DMS79 (cell line): ENCODE measurements at places on chromosomes 5 and 9.
A peak's percentile ranks its signal among the peaks of the same experiment; 100 is the strongest.

DNA sequence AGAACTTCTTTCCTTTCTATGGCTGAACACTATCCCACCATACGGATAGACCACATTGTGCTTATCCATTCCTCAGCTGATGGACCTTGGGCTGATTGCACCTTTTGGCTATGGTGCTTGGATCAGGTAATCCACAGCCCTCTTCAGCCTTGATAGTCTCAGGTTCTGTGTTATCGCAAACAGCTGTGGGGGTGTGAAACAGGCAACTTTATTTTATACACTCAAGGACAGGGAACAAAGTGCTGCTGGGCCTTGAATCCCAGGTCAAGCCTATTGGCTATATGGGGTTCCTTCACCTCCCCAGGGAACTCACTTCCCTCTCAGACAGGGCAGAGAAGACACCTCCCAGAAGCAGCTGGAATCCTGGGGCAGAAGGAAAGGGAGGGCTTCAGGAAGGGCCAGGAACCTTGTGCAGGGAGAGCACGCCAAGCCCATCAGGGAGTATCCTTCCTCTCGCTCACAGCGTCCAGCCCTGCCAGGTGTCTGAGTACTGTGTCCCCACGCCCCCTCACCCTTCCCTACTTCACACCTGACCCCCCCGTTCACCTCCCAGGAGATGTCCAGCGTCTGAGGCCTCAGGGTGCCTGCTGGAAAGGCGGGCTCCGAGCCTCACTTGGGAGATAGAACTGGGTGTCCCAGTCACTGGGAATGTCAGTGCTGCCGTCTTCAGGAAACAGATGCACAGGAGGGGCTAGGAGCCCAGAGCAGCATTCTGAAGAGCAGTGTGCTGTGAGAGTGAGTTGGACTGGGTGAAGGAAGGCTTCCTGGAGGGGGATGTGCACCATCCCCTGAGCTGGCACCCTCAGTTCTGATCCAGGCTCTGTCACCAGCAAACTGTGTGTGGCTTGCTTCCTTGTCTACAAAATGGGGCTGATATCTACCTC is 32.8 kb downstream of the AFAP1L1 start:
- DNase-seq: no peak

DNA sequence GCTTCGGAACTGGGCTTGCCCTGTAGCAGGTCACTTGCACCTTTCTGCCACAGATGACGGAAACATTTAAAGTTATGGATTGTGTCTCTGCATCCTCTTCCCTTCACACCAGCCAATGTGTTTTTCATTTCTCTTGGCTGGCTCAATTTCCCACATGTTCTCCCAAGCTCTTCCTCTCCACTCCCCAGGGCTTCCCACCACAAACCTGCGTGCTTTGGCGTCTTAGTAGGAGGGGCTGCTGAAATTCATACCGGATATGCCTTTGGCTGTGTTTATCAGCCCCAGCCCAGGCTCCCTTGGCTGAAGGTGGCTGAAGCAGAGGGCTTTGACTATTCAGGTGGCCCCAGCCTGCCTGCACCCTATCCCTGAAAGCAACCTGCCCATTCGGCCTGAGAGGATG is 32.1 kb downstream of the ADRB2 start:
- no peak for DNase-seq

- peak; percentile 4 for DNase-seq
These were observed 69.9 kb downstream of the TLE1 start for GRCh38 chr9:81619353-81620001.

DNA sequence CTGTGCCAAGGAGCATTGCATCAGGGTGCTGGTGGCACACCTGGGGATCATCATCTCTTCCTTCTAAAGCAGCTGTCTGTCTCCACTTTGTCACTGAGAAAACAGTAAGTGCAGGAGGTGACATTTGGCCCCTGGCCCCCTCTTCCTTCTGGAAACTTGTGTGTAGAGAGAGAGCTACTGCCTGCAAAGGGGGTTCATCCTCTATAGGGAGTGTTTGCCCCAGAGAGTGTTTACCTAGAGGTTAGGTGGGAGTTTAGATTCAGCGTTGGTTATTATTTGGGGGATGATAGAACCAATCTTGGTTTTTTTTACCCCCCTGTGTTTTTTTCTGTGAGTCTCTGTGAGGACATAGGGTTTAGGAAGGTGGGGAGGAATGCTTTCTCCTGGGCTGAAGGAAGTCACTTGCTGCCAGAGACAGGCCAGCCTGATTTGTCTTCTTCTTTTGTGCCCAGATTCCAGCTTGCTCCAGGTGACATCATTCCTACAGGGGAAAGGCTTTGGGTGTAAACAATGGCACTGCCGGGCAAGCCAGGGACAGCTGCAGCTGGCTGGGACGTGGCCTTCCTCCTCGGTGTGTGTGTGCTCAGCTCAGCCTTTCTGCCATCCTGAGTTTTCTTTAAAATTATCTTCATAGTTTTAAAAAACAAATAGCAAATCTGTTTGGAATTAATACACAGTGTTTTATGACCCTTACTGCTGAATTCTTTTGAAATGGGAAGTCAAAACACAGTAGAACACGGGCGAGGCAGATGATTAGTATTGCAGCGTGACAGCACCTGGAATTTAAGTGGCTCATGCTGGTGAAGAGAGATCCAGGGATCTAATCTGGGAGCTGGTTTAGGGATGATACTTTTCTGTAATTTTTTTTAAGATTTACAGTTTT is 24.5 kb downstream of the PRRC2B start:
- DNase-seq: peak; percentile 43

DNA sequence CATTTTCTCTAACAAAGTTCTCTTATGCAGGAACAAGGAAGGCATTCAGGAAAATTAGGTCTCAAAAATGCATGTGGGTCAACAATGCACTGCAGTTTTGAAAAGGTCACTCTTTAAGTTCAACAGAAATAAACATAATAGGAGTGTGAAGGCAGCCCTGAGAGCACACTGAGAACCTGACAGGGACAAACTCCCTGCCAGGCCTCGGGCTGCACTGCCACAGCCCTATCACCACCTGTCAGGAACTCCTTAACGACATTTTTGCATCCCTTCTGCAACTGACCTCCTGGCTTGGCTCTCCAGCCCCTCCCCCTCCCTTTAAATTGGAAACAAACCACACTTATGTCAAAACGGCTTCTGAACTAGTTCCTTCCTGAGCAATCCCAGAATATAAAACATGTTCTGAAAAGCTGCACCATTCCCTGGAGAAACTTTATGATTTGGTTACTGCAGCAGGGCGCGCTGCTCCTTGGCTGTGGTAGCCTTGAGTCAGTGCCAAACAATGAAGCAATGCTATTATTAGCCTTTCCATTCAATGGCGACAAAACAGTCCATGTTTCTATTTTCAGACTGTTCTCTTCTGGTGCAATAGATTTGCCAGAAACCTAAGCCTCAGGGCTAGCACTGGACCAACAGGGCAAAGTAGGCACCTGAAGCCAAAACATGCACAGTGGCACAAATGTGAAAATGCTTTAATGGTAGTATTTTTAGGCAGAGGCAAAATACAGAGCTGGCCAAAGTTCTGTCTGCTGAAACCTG is 160.1 kb upstream of the ZNF608 start:
- no peak for DNase-seq

DNA sequence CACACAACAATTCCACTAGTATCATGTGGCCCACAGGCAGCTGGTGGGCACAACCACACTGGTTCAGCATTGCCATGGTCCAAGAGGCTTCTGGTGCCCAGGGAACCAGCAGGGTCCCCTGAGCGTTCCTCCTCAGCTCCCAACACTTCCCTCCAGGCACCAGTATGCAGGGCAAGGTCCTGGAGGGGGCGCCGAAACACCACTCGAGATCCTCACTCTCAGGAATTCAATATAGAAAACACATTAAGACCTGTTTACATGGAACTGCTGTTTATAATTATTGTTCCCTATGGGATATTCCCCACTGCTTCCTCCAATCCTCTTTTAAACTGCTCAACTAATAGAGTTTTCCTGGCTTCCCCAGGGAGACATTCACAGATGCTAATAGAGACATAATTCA is 91.9 kb upstream of the GABRP start:
- no peak for DNase-seq

- DNase-seq: no peak
These were observed 43.9 kb downstream of the BOD1 start for GRCh38 chr5:173572431-173573125.

DNA sequence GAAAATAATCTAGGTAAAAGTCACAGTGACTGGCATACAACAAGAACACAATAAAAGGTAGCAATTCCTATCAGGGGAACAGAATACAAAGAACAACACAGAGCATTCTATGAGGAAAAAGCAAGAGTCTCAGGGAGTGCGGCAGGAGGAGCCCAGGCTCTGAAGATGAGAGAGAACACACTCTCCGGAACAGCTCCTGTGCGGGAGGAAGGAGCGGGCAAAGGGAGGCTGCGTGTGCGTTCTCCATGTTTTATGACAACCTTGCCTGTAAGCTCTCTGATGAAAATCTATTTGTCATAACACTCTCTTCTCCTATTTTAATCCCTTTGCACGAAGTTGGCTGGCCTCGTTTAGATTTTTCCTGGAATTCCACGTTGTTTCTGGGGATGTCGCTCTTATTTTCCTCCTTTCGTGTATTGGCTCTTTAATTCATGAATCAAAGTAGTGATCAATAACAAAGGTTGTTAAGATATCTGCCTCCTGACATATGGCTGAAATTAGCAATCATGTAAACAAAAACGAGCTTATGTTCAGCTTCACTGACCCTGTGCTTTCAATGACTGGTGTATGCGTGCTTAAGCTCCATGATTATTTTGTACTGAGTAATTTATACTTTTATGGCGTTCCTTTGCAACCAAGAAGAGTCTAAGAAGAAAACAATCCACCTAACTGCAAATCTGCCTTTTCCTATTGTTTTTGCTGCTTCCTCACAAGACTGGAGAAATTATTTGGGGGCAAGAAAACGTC is 109.5 kb downstream of the MYO10 start:
- DNase-seq: no peak

DNA sequence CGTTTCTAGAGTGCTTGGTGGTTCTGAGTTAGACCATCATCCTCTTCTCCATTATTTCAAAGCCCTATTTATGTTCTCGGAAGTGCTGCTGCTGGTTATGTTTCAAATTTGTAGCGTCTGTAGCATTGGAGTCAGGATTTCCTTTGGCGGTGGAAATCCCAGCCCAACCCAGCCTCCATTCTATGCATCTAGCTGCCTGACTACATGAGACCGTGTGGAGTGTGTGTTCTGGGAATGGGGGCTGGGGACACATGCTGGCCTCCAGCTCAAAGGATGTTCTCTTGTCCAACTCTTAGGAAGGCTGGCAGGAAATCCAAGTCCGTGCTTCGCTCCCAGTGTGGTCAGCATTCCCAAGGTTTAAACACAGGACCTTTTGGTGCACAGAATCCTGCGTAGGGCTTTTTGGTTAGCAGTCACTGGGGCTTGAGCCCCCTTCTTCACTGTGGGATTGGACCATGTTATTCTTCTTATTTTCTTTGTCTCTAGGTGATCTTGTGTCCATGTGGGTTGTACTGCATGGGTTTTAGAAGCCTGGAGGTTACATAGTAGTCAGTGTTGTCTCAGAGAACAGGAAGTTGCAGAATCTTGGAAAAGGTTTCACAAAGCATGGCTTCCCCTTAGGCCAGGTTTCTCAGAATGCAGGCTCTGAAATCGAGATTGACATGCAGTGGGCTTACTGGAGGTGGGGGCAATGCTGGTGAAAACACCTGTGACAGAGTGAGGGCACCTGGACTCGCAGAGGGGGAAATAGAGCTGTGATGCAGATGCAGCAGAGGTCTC is 132.2 kb downstream of the ARHGAP26 start:
- DNase-seq: no peak

GRCh38 chr5:85549836-85550599 is 1067.7 kb upstream of the COX7C start:
- DNase-seq: no peak

- DNase-seq: no peak
These were observed 121.4 kb upstream of the SV2C start for GRCh38 chr5:75961818-75962217.

GRCh38 chr9:33813712-33814641 is 3.0 kb upstream of the UBE2R2 start:
- no peak for DNase-seq

GRCh38 chr5:16131878-16132277 is 47.7 kb downstream of the MARCHF11 start:
- DNase-seq: no peak

GRCh38 chr5:30501065-30501464 is 692.4 kb upstream of the CDH6 start:
- DNase-seq: no peak

- DNase-seq: no peak
These were observed 178.2 kb upstream of the S1PR3 start for GRCh38 chr9:88812938-88813637.

- no peak for DNase-seq
These were observed 30.7 kb upstream of the CCNB1 start for GRCh38 chr5:69136293-69136692.

GRCh38 chr9:132828201-132828770 is 49.8 kb downstream of the AK8 start:
- DNase-seq: no peak
